Stimulated activated CD8-positive, alpha-beta memory T cell treated with anti-CD3 and anti-CD28 coated beads, Interleukin-2, amount 100 ng/mL, for 1 hour (primary cell): ENCODE measurements at places on chromosomes 2 and 18.

- no peak for DNase-seq
These were observed 17.0 kb downstream of the HNRNPA3 start for GRCh38 chr2:177229442-177230242.

- DNase-seq: no peak
These were observed 23.4 kb upstream of the RPL31 start for GRCh38 chr2:100978582-100979191.

DNA sequence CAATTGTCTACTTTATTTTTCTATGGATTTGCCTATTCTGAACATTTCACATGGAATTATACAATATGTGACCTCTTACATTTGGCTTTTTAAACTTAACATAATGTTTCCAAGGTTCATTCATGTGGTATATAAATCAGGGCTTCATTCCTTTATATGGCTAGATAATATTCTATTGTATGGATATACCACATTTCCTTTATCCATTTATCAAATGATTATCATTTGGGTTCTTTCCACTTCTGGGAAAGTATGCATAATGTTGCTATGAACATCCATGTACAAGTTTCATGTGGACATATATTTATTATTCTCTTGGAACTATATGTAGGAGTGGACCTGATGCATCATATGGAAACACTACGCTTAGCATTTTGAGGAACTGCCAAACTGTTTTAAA, 99.7 kb upstream of the NCKAP5 start:
- no peak for DNase-seq

DNA sequence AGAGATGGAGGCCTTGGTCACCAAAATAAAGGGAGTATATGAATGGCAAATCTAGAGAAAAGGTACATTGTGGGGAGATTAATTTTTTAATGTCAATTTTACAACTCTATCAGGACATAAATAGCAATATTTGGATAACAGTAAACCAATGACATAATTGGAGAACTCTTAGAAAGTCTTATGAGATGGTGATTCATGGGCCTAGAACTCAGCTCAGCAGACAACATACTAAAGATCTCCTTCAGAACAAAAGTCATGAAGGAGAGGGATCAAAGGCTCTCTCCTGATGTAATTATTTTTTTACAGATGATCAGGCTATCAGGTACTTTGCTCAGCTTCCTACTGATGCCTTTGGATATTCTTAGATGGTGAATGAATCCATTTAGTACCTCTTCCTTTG, 90.0 kb downstream of the CRACDL start:
- DNase-seq: no peak

DNA sequence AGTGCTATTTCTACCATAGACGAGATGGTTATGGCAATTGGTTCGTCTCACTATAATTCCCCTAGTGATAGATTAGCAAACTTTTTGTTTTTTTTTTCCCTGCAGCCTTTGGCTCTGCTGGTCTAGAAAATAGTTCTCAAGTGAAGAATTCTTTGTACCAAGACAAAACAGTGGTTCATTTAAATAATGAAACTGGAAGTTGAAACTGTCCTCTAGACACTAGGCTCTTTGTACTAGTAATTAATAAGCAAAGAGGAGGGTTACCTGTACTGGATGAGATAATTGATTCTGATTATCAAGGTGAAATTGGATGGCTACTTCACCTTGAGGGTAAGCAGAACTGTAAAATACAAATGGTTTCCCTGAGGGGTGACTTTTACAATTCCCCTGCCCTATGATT, 156.9 kb upstream of the DCC start:
- DNase-seq: no peak

GRCh38 chr2:209307161-209308001, 116.5 kb upstream of the MAP2 start:
- no peak for DNase-seq

DNA sequence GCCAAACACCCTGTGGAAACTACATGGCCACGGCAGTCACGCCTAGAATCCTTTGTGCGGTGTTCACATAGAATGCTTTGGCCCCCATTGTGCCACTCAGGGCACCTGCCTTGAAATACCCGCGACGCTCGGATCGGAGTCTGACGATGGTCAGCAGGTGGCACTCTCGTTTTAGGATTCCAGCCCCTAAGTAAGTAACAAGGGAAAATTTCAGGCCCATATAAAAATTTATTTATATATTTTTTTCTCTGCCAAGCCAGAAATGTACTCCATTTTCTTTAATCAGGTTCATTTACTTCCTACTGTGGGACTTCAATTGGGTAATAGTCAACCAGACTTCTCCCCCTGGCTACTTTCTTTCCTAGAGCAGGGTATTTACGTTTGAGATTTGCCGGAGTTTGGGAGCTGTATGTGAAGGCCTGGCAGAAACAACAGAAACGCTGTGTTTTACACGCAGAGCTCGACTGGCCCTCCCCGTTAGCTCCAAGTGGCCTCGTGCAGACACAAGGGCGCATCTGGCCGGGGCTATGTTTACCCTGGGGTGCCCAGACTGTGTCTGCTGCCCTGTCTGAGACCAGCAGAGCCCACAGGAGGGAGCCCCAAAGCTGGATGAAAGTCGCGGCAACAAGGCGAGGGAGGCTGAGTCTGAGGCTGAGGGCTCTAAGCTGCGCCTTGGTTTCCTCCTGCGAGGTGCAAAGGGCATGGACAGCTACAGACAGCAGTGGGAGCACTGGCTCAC, 41.6 kb downstream of the LRRC30 start:
- no peak for DNase-seq

DNA sequence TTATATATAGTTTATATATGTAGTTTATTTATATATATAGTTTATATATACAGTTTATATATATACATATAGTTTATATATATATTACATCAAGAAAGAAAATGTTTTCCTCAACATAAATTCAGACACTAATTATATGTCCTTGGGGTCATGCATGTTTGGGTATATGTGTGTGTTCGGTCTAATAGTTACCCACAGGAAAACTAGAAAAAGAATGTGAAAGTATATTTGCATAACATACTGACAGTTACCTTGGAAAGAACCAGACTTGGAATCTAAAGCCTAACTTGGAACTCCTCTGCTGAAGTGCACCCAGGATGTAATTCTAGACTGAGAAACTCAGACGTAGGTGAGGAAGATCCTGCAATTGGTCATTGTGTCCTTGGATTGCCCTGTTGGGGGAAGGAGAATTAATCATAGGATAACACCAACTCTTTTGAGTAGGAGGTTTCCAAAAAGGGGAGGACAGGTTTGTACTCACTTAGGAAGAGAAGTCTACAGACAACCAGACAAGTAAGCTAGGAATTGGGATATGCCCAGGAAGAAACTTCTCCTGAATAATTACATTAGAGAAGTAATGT, 8.9 kb upstream of the SLC25A12 start:
- DNase-seq: no peak

DNA sequence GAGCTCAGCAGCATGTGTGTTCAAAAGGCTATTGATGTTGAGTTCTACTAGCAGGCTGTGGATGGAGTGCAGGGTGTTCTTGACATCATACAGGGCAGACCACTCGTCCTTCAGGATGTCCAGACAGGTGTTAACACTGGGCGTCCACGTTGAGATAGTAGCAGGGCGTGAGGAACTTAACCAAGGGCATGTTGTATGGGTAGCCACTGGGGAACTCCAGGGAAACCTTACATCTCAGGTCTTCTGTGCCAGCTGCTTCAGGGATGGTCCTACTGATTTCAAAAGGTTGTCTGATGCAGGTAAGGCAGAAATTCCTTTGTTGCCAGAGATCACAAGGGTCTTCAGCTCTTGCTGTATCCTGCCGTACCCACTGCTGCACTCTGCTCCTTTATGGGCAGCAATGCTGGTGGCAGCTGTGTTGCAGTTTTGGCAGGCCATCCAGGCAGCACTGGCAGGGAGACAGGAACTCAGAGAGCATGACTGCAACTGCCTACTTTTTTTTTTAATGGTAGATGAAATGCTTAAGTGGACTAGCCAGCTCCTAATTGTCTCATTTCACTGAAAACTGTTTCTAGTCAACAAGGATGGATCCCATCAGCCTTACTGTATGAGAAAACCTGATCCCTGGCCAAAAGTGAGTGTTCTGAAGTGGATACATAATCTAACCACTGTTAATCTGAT, 32.4 kb upstream of the RBBP8 start:
- DNase-seq: no peak

DNA sequence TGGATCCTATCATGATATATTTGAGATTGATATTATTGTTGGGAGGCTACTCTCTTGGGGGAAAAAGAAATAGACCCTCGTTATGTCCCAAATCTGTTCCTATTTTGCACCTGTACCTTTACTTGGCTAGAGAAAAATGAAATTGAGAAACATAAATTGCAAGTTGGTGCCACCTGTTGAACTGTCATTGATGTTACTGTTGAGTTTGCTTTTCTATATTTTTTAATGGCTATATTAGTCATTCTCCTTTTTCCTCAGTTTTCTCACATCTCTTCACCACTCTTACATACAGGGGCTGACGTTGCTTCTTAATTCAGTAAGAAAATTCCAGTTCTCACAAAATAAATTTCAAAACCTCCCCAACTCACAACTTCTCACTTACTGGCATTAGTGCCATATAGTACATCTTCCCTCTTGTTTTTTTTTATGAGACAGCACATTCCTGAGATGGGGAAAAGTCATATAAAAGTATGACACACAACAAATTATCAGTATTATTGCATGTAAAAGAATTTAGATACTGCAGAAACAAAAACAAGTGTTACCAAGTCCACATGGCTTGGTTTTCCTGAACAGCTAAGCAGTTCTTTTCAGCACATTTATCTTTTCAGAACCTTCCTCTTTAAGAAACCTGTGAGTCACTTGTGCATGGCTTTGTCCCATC, 348.3 kb upstream of the DSEL start:
- no peak for DNase-seq

- DNase-seq: no peak
These were observed 92.6 kb downstream of the RDH14 start for GRCh38 chr2:18467749-18468360.

DNA sequence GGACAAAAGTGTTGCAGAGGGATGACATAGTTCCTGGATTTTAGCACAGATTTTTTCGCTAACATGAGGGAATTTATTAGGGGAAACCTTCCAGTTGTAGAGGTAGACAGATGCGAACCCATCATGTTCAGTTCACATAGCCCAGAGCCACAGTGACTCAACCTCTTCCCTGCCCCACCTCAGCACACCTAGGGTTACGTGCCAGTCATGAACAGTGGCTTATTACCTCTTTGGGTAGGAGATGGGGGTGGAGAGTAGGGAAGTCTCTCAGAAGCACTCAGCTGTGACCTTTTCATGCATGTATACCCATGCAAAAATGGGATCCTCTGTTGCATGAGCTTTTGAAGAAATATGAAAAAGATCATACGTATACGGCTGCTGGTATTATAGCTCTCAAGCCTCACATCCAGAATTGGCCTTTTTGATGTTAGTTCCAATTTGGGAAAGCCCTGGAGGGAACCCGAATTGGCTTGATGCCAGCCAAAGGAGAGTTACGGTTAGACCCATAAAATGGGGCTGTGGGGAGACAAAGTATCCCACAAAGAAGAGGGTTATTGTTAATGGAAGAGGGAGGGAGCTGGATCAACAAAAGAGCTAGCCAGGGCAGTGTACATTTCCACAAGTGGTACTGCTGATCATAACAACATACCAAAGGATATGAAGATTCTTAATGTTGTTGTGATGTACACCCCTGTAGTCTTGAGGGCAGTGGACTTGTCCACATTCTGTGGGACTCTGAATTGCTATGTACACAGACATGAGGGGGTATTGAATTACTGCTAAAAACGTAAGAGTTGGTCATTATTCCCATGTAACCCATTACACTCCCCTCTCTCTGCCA, 4.9 kb downstream of the TANC1 start:
- no peak for DNase-seq

DNA sequence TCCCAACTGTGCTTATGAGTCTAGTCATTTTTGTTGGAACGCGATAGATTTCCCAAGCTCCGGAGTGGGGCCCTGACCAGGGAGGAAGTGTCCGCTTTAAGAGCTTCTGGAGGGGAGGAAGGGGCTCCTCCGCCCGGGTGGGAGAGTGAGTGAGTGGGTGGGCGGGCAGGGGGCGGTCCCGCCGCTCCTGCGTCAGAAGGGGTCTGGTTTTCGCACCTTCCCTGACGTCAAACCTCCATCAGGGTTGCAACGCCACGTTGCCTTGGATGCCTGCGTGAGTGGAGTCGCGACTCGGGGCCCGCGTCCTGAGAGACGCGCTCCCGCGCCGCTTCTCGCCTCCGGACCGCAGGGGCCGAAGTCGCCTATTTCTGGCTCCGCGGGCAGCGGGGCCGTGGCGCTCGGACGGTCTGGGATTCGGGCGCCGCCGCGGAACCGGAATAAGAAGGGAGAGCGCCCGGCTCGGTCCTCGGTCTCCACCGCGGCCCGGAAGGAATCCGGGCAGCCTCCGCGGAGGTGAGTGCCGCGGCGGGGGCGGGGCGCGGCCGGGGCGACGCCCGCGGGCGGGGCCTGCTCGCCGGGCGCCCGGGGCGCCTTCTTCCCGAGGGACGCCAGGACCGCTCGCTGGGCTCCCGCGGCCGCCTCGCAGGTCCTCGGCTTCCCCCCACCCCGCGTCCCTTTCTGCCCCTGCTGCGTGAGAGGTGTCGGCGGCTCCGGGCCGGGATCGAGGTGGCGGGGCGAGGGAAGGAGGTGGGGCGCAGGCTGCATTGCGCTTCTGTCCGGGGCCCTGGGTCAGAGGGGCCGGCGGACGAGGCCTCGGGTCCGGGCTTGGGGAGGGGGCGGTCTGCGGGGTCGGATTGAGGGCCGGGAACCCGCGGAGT, at the start of gene ZDBF2:
TSS of gene ZDBF2 (plus strand) at position 230 of the 878 bp plus-strand sequence. CDS start 7,187 bp downstream, outside the sequence.
- no peak for DNase-seq

GRCh38 chr2:27551514-27551913, 31.3 kb upstream of the ZNF512 start:
- DNase-seq: no peak

GRCh38 chr2:118014492-118014824, 588 bp upstream of the CCDC93 start:
- no peak for DNase-seq

- no peak for DNase-seq
These were observed 293.1 kb upstream of the HDAC4 start for GRCh38 chr2:239693761-239694415.

GRCh38 chr2:20148923-20149702, 75.8 kb downstream of the SDC1 start:
- no peak for DNase-seq

DNA sequence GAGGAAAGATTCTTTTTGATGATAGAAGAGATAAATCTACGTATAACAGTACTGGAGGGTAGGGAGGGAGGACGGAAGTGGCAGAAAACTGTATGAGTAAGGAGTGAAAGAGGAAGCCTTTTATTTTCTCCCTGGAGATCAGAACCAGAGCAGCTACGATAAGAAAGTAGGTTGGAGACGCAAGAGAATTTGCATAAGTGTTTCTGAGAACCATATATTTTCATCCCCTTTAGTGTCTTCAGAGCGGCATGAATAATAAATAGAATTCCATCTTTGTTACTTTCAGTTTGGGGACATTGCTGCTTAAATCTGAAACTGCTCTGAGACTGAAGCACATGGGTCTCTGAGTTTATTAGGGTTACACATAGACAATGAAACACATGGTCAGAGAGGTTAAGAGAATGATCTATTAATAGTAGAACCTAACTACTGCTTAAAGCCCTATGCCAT, 230.2 kb upstream of the TNP1 start:
- DNase-seq: no peak

GRCh38 chr2:215428060-215428910, 7.6 kb downstream of the FN1 start:
- no peak for DNase-seq
